Trophoblast cell (in vitro differentiated cells and primary cell): ENCODE measurements at places on chromosomes 3 and 15.

DNA sequence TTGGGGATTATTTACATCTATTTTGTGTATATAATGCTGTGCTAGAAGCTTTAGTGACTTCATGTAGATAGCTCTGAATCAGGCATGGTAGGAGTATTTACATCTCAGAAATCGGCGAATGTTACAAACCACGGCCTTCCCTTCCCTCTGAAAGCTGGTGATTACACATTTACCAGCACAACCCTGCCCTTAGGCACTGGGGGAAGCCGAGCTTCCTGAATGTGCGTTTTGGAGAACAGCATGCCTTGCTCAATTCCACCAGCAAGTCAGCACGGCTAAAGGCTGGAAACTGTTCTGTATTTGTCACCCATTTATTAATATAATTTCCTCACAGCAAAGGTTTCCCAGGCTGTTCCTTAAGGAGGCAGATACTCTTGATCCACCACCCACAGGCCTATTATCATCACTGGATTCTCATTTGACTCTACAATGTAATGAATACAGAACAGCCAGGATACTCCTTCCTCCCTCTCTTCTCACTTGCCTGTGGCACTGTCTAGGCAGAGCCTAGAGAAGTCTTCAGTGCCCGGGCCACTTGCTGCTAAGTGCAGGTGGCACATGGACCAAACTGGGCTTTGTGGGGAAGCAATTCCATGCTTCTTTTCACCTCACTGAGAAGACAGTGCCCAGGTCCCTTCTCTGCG is 55.2 kb upstream of the CACNA2D3 start:
- peak; percentile 70 for DNase-seq
- H3K27me3 ChIP-seq, result no peaks in the 10 kb centered on the region
- H3K4me1 ChIP-seq, result no peaks in the 10 kb centered on the region
- H3K4me3 ChIP-seq, result no peak overlapping the region

- no peak for DNase-seq
- no peaks in the 10 kb centered on the region for H3K4me1 ChIP-seq
- H3K27me3 ChIP-seq, result no peaks in the 10 kb centered on the region
- no peak overlapping the region for H3K4me3 ChIP-seq
These were observed 84.4 kb downstream of the LARS2 start for GRCh38 chr3:45472795-45473194.

GRCh38 chr15:40316931-40317330 is 6.6 kb upstream of the INAFM2 start:
- H3K4me3 ChIP-seq, result no peak overlapping the region
- H3K4me1 ChIP-seq, result peaks cover 9% of the 10 kb centered on the region
- H3K36me3 ChIP-seq, result no peaks in the 10 kb centered on the region
- H3K27ac ChIP-seq, result no peak overlapping the region
- DNase-seq, result no peak

DNA sequence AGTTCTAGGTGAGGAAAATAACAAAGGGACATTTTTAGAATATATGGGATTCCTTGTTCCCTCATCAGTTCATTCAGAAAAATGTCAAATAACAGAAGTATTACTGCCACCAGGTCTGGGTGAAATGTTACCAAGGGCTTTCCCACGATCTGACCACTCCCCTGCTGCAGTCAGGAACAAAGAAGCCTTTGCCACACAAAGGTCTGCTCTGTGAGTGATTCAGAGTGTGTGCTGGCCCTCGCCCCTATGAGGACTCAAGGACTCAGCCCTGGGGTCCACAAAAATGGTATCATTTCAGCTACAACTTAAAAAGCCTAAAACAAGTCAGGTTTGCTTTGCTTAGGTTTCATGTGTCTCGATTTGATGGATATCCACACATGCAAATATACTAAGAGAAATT is 5.0 kb downstream of the MKRN3 start:
- H3K4me1 ChIP-seq, result no peaks in the 10 kb centered on the region
- H3K27ac ChIP-seq, result no peak overlapping the region
- no peak overlapping the region for H3K4me3 ChIP-seq
- no peaks in the 10 kb centered on the region for H3K36me3 ChIP-seq
- H3K27me3 ChIP-seq, result no peaks in the 10 kb centered on the region

DNA sequence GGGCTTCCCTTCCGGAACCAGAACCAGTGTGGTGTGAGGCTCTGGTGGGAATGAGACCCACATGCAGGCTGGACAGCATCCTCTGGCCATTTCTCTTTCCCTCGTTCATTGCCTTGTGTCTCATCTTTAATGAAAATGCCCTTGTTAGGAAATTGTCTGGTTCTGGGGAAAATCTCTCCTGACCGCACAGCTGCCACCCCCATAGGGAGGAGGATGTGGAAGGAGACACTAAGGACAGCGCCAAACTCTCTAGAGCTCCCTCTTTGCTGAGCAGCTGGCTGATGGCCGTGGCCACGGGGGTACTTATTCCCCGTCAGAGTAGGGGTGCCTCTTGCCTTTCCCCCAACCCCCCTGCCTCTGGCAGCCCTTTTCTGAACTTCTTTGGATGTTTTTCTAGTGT is 297.6 kb upstream of the C2CD4B start:
- H3K27ac ChIP-seq, result no peak overlapping the region
- DNase-seq, result no peak
- H3K27me3 ChIP-seq, result no peaks in the 10 kb centered on the region
- H3K36me3 ChIP-seq, result no peaks in the 10 kb centered on the region
- H3K4me3 ChIP-seq, result no peak overlapping the region

DNA sequence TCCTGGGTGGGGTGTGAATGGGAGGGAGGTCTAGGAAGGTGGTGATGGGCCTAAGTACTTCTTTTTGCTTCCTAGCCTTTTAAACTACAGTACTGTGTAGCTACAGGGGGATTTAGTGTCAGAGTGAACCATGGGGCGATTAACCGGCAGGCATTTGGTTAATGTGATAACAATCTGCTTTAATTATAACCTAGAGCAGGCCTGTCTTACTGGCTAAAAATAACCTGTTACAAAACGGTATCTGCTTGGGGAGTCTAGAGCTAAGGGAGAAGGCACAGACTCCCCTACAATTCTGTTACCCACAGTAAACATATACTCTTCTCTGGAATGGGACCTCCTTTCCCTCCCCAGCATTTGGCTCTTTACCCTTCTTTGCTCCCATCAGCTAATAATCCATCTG is 85.4 kb downstream of the RBPMS2 start:
- H3K27ac ChIP-seq, result no peak overlapping the region
- DNase-seq, result no peak
- H3K27me3 ChIP-seq, result no peaks in the 10 kb centered on the region

GRCh38 chr3:41193794-41194539 is 5.3 kb upstream of the CTNNB1 start:
- peaks cover 5% of the 10 kb centered on the region for H3K4me1 ChIP-seq
- no peak for DNase-seq
- no peaks in the 10 kb centered on the region for H3K36me3 ChIP-seq
- no peaks in the 10 kb centered on the region for H3K27me3 ChIP-seq
- no peak overlapping the region for H3K27ac ChIP-seq

DNA sequence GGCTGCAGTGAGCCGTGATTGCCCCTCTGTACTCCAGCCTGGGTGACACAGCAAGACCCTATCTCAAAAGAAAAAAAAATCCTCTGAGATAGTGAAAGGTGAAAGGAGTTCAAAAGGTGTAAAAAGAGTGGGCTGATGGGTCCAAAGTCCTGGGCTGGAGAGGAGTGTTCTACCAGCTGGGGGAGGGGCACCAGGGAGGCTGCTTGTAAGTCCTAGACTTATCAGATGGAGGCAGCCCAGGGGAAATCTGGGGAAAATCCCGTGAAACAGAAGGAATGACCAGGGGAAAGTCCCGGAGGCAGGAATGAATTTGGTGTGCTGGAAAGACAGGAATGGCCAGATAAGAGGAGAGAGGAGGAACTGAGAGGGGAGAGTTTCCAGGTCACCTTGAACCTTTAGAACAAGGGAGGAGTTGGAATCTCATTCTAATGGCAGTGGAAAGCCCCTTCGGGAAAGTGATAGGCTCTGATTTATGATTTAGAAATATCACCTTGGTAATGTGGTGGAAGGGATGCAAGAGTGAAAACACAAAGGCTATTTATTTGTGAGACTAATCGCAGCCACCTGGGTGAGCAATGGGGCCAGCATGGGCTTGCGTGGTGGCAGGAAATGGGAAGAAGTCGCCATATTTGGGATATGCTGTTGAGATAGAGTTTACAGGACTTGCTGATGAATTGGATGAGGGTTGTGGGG is 23.4 kb upstream of the PPP4R2 start:
- H3K27ac ChIP-seq, result peak overlapping the region; percentile 52

DNA sequence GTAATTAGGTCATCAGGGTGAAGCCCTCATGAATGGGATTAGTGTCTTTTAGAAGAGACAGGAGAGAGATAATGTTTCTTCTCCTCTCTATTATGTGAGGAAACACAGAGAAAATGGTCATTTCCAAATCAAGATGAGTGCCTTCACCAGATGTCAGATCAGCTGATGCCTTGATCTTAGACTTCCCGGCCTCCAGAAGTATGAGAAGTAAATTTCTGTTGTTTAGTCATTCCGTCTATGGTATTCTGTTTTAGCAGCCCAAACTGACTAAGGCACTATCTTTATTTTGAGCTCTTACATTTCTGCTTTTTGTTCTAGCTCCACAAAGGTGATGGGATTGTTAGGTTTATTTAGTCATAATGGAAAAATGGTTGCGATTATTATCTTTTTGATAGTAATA is 273.2 kb upstream of the GADL1 start:
- H3K4me1 ChIP-seq, result peaks cover 5% of the 10 kb centered on the region
- peak overlapping the region; percentile 41 for H3K27ac ChIP-seq
- DNase-seq, result peak; percentile 75
- H3K27me3 ChIP-seq, result no peaks in the 10 kb centered on the region
- H3K36me3 ChIP-seq, result no peaks in the 10 kb centered on the region

- H3K4me1 ChIP-seq, result peaks cover 3% of the 10 kb centered on the region
- no peaks in the 10 kb centered on the region for H3K27me3 ChIP-seq
- H3K36me3 ChIP-seq, result no peaks in the 10 kb centered on the region
- DNase-seq, result no peak
These were observed 218.2 kb upstream of the NR2E3 start for GRCh38 chr15:71592203-71592602.

DNA sequence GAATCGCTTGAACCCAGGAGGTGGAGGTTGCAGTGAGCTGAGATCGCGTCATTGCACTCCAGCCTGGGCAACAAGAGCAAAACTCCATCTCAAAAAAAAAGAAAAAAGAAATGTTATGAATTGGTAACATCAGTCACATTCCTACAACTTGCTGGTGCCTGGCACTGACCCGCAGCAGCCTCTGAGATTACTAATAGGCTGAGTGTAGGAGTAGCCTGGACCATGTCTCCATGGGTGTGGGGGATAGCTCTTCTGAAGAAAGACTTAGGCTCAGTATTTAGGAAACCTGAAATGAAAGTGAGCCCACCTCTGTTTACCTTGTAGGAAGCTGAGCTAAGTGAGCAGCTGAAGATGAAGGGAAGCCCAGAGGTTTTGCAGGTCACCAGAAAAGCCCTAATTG is 148.3 kb downstream of the LRRC28 start:
- peaks cover 4% of the 10 kb centered on the region for H3K4me1 ChIP-seq
- peak; percentile 81 for DNase-seq
- no peak overlapping the region for H3K4me3 ChIP-seq

- H3K36me3 ChIP-seq, result peaks cover 15% of the 10 kb centered on the region
- no peak overlapping the region for H3K27ac ChIP-seq
- DNase-seq, result no peak
- H3K4me1 ChIP-seq, result no peaks in the 10 kb centered on the region
- no peak overlapping the region for H3K4me3 ChIP-seq
These were observed 8.7 kb downstream of the SRP14 start for GRCh38 chr15:40029979-40030893.

GRCh38 chr15:39403640-39404117 is 177.2 kb upstream of the THBS1 start:
- H3K27me3 ChIP-seq, result no peaks in the 10 kb centered on the region
- H3K27ac ChIP-seq, result peak overlapping the region; percentile 32
- no peaks in the 10 kb centered on the region for H3K36me3 ChIP-seq
- no peak overlapping the region for H3K4me3 ChIP-seq
- H3K4me1 ChIP-seq, result peaks cover 6% of the 10 kb centered on the region

DNA sequence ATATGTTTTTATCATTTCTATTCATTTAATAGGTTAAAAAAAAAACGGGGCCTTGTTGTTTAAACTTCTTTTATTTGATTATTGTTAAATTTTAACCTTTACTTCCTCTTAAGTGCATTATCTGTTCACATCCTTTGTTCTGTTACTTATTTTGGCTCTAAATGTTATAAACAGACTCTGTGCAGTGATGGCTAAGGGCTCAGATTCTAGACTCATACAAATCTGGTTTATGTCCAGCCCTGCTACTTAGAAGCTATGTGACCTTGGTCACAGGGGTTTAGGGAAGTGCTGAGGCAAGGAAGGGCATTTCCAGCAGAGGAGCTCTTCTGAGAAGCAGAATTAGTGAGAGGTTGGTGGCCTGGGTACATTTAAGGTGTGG is 55.3 kb upstream of the VILL start:
- H3K4me1 ChIP-seq, result peaks cover 24% of the 10 kb centered on the region
- peak overlapping the region; percentile 90 for H3K27ac ChIP-seq
- no peaks in the 10 kb centered on the region for H3K36me3 ChIP-seq

- no peak overlapping the region for H3K27ac ChIP-seq
- DNase-seq, result no peak
- H3K36me3 ChIP-seq, result no peaks in the 10 kb centered on the region
- no peak overlapping the region for H3K4me3 ChIP-seq
These were observed 12.1 kb upstream of the SIAH2 start for GRCh38 chr3:150775001-150775599.

DNA sequence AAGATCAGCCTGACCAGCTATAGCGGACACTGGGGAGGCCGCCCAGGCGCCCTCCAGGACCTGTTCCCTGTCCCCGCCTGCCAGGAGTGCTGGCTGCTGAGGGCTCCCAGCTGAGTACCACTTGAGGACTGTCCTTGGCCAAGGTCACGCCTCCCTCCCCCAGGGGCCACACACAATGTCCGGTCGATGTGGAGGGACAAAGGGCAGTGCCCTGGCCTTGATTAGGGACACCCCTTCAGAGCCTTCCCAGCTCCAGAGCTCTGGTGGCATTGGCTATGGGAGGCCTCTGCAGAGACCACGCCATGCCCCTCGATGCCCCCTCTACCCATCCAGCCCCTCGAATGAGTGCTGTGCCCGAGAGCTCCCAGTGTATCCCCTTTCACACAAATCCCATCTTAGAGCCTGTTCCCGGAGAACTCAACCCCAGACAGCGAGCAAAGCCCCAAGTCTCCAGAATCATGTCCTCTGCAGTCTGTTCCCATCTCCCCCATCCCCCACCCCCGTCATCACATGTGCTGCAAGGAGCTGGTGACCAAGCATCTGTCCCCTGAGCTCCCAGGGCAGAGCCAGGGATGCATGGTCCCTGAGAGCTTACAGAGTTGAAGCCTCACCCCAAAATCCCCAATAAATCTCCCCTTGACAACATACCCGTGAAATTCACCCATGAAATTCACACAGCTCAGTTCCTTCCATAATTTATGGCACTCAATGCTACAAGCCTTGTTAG is 158.9 kb downstream of the NUP210 start:
- no peaks in the 10 kb centered on the region for H3K36me3 ChIP-seq
- H3K4me1 ChIP-seq, result peaks cover 6% of the 10 kb centered on the region
- no peak overlapping the region for H3K4me3 ChIP-seq
- H3K27ac ChIP-seq, result no peak overlapping the region
- no peak for DNase-seq

- no peak for DNase-seq
- H3K4me3 ChIP-seq, result peak overlapping the region; percentile 54
- peaks cover 8% of the 10 kb centered on the region for H3K4me1 ChIP-seq
- no peak overlapping the region for H3K27ac ChIP-seq
- no peaks in the 10 kb centered on the region for H3K27me3 ChIP-seq
These were observed 160.2 kb downstream of the XXYLT1 start for GRCh38 chr3:195110647-195111318.

GRCh38 chr15:63109920-63110319 is 11.7 kb upstream of the LACTB start:
- no peak overlapping the region for H3K27ac ChIP-seq
- peaks cover 8% of the 10 kb centered on the region for H3K4me1 ChIP-seq
- H3K4me3 ChIP-seq, result no peak overlapping the region
- H3K27me3 ChIP-seq, result no peaks in the 10 kb centered on the region

- DNase-seq, result no peak
- H3K27ac ChIP-seq, result no peak overlapping the region
- H3K4me1 ChIP-seq, result peaks cover 11% of the 10 kb centered on the region
These were observed 50.2 kb downstream of the PDHB start for GRCh38 chr3:58383476-58383875.
